CD4-positive, alpha-beta T cell treated with Interleukin-4 for 4 hours (primary cell): ENCODE measurements at places on chromosomes 5 and 9.

DNA sequence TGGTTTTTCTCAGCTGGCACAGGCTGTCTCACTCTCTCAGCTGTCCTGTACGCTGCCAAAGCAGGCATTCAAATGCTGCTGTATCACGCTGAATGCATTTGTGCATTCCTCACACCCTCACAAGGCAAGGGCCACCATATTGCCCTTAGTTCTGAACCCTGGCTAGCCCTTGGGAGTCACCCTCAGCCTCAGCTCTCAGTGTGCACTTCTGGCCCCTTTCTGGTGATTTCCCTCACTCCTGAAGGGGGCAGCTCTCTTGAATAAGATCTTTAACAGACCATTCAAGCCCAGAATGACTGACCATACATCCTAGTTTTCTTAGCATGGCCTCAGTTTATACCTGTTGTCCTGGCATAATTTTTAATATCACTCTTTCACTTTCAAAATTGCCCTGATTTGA lies 84.3 kb downstream of the HTR1A start:
- no peak for DNase-seq

GRCh38 chr5:122755783-122756182 lies 19.1 kb upstream of the SNX2 start:
- no peak for DNase-seq

GRCh38 chr9:69589156-69589555 lies 83.0 kb downstream of the APBA1 start:
- DNase-seq: no peak

- DNase-seq: no peak
These were observed 73.8 kb upstream of the SLC1A1 start for GRCh38 chr9:4416467-4416866.
